ENCODE measurements at places on chromosomes 3 and 15.

DNA sequence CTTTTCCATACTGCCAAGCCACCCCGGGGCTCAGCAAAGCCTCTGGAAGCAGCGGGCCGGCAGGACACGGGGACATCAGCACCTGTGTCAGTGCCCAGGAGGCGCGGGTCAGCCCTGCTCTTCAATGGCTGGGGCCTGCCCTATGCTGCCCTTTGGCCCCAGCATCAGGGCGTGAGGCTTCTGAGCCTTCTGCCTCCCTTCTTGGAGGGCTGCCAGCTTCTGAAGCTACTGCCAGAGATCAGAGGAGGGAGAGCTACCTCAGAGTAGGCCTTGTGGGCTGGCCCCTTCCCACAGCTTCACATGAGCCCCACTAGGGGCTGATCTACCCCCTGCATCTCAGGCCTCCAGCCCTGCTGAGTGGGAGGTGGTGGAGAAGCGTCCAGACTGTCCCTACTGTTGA, 13.0 kb upstream of the TMEM115 start:
- DNase-seq: no peak

DNA sequence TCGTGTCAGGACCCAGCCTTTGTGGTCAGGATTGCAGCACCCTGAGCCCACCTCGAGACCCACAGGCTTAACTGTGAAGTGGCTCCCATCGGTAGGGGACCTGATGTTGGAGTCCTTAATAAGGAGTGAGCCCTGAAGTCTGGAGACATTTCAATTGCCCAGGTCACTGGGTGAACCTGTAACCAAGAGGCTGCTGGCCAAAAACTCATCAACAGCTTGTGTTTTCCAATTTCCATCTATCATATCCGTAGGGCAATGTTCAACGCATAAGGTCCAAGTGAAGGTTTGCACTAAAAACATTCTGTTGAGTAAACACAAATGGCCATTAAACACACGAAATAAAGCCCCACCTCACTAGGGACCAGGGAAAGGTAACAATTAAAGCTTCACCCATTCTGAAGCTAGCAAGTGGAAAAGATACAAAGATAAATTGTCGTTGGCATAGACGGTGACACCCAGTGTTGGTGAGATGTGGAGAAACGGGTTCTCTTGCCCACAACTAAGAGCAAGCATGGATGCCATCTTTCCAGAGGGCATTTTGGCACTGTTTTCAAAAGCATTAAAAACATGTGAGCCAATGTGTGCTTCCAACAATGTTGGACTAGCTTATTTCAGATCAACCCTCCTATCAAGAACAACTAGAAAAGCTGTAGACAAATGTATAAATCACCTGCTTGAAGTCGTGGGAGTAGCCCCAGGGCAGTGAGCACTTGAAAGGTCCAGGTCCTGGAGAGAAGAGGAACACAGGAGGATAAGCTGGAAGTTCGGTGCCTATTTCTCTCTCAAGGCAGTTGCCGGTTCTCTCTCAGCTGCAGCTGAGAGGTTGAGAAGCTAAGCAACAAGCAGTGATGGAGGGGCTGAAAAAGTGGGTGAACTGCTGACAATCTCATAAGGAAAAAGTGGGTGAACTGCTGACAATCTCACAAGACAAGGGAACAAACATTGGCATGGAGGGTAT, 56.3 kb upstream of the PCSK6 start:
- no peak for DNase-seq

- DNase-seq: no peak
Measured at GRCh38 chr3:122301063-122301462, 24.0 kb upstream of the CSTA start.

GRCh38 chr15:100703032-100703578, 100.7 kb downstream of the ASB7 start:
- DNase-seq: no peak

- DNase-seq: peak; percentile 89
Measured at GRCh38 chr15:55279746-55280351, 9.8 kb downstream of the RAB27A start.

DNA sequence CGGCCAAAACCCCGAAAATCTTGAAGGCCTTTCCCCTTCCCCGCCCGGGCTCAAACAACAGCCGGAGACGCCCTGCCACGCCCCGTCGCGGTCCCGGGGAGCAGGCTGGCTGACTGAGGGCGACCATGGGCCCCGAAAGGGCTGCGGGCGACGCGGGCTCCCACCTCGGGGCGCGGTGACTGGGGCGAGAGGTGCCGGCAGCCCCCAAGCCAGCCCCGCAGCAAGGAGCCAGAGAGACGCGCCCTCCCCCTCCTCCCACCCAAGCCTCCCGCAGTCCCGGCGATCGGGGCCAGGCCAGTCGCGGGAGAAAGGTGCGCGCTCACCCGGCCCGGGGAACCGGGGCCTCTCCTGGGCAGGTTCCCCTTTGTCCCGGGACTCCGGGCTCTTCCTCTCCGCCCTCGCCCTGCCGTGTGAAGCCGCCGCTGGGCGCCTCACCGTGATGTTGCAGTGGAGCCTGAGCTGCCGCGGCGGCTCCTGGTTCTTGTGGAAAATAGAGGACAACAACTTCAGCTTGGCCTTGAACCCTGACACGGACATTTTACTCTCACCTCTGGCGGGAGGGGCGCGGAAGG, 30.6 kb upstream of the ZSCAN2 start:
- no peak for DNase-seq

DNA sequence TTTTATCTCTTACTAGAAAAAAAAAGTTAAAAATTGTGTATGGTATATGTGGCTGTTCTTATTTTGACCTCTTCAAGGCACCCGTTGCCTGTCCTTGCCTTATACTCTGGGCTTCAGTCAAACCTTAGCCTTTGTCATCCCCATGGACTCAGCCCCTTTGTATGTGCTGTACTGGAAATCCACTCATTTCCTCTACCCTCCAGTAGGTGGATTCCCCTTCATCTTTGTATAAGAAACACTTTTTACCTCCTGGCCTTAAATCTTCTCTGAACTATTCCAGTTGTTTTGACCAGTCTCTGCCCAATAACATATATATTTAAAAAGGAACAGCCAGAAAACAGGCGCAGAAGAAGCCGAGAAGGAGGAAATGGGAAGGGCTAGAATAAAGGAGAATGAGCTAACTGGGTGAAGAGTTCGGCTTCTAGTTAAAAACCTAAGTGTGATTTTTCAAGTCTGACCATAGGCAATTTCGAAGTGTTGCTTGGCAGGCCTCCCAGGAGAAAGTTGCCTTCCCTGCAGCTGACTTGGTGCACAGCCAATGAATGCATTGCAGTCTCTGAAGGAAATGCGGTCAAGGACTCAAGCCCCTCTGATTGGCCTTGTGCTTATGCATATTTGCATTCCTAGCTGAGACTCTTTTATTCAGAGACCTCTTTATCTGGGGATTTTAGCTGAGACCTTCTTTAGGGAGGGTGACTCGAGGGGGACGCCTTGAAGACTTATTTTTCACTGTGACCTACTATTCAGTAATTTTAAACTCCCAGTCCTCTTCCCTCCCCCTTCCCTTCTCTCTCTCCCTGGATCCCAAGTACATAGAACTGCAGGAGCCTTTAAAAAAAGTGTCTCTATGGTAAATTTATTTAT, 277.4 kb downstream of the ROBO1 start:
- peak; percentile 25 for DNase-seq

- no peak for DNase-seq
Measured at GRCh38 chr3:18443665-18444594, 18.8 kb upstream of the SATB1 start.

- DNase-seq: no peak
Measured at GRCh38 chr3:111667621-111668239, 72.6 kb upstream of the ZBED2 start.

GRCh38 chr3:183296944-183297343, 43.9 kb downstream of the B3GNT5 start:
- no peak for DNase-seq

DNA sequence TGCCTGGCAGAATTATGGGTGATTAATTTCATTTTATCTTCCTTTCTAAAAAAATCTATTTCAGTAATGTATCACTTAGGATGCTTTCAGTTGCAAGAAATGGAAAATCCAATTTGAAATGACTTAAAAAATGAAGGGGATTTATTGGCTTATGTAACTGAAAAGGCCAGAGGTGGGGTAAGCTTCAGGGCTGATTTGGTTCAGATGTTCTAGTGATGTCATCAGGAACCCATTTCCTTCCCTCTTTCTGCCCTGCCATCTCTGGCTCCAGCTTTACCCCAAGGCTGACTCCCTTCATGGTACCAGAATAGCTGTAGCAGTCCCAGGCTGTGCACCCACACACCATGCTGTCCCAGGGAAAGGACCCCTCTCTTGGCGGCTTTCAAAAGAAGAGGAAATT, 18.5 kb upstream of the REC114 start:
- DNase-seq: no peak

GRCh38 chr3:101828276-101828675, 21.0 kb upstream of the NFKBIZ start:
- DNase-seq: no peak

- peak; percentile 69 for DNase-seq
Measured at GRCh38 chr3:187183210-187183862, 13.9 kb upstream of the RTP1 start.

DNA sequence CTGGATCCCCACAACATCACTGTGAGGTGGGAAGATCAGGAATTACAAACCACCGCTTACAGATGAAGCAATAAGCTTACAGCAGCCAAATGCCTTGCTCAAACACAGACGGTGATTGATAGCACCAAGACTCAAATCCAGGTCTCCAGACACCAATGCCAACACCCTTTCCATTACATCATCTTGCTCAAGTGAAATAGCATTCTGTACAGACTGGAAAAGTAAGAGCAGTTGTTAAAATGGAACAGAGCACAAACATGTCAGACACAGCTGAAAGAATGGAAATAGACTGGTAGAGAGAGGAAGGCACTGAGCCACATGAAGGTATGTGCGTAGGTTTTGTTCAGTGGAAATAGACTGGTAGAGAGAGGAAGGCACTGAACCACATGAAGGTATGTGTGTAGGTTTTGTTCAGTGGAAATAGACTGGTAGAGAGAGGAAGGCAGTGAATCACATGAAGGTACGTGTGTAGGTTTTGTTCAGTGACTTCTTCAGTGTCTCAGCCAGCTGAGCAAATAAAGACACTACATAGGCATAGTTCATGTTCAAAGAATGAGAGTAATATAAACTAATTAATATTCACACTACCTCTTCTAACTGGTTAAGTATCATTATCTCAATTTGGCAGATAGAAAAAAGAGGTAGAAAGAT, 15.6 kb downstream of the CLDN1 start:
- no peak for DNase-seq

DNA sequence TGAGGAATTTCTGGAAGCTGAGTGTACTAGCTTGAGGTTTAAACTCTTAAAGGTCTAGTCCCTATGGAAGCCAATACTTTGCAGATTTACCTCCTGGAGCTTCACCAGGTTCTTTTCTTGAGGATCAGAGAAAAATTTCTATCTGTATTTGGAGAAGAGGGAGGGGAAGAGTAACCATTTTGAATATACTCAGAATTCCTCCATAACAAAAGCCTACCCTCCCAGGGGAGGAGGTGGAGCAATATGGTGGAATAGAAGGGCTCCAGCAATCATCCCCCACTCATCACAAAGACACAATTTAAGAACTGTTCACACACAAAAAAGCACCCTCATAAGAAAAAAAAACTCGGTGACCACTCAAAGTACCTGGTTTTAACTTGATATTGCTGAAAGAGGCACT, 36.0 kb upstream of the PEX5L start:
- DNase-seq: no peak

- no peak for DNase-seq
Measured at GRCh38 chr3:64023861-64024223, 548 bp upstream of the PSMD6 start.

- no peak for DNase-seq
Measured at GRCh38 chr3:11230832-11231231, 41.4 kb upstream of the ATG7 start.

DNA sequence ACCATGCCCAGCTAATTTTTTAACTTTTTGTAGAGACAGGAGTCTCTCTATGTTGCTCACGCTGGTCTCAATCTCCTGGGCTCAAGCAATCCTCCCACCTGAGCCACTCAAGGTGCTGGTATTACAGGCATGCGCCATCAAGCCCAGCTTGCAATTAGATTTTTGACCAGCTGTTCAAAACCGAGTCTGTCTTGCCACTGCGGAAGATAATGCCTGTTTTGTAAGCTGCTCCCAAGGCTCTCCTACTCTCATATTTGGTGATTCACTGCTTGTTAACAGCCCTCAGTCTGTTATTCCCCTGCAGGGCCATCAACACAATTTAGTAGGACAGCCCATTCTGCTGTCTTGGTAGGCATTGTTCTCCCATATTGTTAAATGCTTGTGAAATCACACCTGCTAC, 17.8 kb upstream of the MCCC1 start:
- DNase-seq: no peak

DNA sequence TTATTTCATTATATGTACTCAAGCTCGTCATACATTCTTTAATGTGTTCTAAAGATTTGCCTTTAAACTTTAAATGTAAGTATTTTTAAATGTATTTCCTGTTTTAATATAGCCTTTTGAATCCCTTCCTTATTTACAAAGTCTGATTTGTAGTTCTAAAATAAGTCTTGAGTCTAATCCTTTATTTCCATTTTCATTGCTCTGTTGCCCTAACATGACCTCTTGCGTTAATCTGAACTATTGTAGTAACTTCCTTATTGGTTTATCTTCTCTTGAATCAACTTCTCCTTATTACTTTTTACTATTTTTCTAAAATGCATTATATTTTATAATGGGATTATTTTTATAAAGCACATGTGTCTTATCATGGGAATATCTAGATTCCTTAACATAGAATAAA, 24.0 kb downstream of the KNL1 start:
- DNase-seq: no peak

GRCh38 chr15:25246641-25247406, 192.0 kb downstream of the UBE3A start:
- no peak for DNase-seq

All from HFF-Myc (cell line).